ENCODE measurements at places on chromosomes 11 and 22.

DNA sequence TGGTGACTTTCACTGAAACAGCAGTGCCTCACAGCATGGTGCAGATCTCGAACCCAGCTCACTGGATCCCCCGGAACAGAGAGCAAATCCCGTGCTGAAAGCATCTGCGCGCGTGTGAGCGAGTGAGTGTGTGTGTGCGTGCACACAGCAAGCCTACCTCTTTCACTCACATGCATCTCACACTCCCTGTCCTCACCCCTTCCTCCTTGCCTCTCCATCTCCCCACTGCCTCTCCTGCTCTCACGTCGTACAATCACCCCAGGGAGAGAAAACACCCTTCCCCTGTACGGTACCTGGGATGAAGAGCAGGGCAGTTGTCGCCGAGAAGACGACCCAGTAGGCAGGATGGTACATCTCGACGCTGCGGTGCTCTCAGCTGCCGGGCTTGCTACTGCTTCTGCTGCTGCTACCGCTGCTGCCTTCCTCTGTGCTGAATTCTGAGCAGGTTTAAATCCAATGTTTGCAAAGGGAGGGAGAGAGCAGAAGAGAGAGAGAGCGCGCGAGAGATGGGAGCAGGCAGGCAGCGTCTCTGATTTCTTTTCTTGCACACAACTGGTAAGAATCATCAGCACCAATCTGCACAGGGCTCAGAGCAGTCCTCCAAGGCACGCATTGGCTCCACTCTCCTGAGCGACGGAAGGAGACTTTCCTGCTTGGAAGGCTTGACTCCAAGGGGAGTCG, at the start of gene OPCML:
Gene OPCML (minus strand): TSS at position 531 of the 681 bp plus-strand sequence.
- DNase-seq, result no peak

DNA sequence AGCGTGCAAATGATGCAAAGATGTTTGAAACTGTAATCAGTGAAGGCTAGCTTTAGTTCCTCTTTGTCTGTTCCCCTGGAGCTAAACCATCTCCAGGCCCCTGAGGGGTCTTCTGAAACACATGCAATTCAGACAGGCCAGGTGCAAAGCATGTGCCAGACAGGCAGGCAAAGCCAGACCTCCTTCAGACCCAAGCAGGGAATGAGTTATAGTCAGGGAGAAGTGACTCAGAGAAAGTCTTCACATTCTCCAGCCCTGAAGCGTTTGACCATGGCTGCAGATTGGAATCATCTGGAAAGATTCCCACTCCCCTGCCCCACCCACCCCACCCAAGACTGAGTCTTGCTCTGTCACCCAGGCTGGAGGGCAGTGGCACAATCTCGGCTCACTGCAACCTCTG, 187.0 kb upstream of the ISX start:
- no peak for DNase-seq

DNA sequence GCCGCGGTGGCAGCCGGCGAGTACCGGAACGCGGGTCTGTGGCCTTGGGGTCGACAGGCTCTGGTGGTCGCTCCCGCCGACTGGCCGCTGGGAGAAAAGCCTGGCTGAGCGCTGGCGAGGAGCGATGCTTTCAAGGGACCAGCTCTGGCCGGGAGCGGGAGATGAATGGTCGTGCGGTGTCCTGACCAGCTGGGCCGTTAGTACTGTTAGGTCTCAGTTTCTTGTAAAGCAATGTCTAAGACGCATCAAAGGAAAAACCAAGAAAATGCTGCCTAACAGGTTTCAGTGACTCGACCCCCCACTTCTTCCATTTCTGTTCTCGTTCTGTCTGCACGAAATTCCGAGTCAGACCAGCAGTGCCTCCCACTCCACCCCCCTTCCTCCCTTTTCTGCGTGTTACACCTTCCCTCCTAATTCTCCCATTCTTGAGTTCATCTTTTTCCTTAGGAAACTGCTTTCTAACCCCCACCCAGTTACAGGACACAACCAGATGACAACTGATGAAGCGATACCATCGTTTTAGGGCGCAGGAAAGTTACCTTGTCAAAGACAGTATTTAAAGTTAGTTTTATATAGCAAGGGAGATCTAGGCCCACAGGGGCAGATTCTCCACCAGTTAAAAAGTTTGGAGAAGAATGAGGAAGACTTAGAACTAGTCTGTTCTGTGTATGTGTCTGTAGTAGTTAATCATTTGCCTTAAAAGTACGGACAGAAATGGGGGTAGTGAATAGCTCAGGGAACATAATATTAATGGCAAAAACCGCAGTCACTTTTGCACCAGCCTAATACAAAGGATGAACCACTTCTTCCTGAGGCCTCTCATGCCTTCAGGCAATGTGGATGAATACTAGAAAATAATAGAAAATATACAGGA, 1.0 kb downstream of the CUL5 start:
- DNase-seq, result no peak

GRCh38 chr11:112270551-112271180, 10.0 kb upstream of the PLET1 start:
- DNase-seq, result no peak

- DNase-seq, result no peak
Observed at GRCh38 chr22:29954203-29954855, 71.4 kb downstream of the MTMR3 start.

GRCh38 chr11:2534134-2534956, 89.5 kb downstream of the KCNQ1 start:
- no peak for DNase-seq

GRCh38 chr11:45960387-45961095, 38.1 kb downstream of the LARGE2 start:
- no peak for DNase-seq

DNA sequence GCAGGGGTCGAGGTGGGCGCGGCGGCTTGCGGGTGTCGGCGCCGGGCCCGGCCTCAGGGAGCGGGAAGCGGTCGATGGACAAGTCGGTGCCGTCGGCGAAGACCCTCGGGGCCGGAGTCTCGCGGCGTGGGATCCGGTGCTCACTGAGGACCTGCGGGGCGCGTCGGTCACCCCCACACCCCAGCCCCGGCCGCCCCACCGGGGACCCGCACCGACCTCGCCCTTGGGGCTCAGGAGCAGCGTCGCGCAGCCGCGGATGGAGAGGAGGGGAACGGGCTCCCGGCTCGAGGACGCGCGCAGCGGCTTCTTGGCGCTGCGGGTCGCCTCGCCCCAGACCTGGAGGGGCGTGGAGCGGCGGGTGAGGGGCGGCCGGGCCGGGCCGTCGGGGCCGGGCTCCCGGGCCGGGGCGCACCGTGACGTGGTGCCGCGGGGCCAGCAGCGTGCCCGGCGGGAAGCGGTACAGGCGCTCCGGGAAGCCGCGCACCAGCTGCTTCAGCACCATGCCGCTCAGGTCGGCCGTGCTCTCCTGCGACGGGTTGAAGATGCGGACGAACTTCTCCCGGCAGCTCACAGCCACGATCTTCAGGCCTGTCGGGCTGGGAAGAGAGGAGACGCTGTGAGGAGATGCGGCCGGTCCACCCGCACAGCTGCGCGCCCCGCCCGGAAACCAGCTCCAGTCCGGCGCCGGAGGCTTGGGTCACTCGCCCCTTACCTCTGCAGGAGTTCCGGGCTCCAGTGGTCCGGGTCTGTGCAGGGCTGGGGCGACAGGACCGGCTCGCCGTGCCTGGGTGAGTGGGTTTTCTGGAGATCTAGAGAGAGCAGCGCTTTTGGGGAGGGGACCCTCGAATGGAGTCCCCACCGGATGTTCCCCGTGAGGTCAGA, 4.5 kb downstream of the LMNTD2 start:
- DNase-seq, result no peak

DNA sequence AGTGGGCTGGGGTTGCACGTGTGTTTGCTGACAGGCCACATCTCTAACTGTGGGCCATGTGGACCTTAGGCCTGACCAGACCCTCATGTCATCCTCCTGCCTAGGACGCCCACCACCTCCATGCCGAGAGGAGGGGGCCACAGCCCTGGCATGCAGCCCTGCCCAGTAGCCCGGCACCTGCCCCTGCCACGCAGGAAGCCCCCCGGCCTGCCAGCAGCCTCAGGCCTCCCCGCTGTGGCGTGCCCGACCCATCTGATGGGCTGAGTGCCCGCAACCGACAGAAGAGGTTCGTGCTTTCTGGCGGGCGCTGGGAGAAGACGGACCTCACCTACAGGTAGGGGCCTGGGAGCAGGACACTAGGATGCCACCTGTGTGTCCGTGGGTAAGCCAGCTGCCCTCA, 6.4 kb downstream of the MMP11 start:
- DNase-seq, result no peak

DNA sequence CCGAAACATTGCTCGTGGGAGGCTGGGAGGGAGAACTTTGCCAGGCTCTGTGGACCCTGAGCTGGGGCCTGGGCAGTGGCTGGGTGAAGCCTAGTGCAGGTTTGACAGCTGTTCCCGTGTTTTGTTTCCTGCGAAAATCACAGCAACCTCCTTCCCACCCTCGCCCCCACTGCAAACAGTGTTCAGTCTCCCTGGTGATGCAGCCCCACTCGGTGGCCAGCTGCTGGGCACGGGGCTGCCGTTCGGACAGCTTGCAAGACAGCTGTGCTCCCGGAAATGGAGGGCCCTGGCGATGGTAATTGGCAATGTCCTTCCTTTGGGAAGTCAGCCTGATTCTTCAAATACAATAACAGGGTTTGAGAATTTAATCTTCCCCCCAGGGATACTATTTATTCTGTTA, 10.4 kb upstream of the GAL start:
- no peak for DNase-seq

GRCh38 chr22:44639891-44640617, 62.0 kb upstream of the PRR5 start:
- no peak for DNase-seq

DNA sequence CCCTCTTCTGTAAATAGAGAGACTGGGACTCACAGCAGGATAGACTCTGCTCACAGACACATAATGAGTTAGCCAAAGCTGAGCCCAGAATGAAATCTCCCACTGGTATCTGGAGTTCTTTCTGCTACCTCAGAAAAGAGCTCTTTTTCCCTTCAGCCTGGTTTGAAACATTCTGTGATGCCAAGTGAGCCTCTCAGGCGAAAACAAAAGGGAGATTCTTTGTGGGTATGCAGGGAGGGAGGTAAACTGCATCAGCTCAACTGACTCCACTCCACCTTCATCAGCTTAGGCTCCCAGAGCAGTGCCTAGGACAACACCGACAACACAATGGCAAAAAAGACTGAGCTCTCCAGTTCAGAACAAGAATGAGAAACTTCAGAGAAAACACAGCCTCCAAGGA, 55.1 kb upstream of the SCUBE2 start:
- no peak for DNase-seq

- no peak for DNase-seq
Observed at GRCh38 chr22:40690370-40690769, 11.1 kb downstream of the MCHR1 start.

DNA sequence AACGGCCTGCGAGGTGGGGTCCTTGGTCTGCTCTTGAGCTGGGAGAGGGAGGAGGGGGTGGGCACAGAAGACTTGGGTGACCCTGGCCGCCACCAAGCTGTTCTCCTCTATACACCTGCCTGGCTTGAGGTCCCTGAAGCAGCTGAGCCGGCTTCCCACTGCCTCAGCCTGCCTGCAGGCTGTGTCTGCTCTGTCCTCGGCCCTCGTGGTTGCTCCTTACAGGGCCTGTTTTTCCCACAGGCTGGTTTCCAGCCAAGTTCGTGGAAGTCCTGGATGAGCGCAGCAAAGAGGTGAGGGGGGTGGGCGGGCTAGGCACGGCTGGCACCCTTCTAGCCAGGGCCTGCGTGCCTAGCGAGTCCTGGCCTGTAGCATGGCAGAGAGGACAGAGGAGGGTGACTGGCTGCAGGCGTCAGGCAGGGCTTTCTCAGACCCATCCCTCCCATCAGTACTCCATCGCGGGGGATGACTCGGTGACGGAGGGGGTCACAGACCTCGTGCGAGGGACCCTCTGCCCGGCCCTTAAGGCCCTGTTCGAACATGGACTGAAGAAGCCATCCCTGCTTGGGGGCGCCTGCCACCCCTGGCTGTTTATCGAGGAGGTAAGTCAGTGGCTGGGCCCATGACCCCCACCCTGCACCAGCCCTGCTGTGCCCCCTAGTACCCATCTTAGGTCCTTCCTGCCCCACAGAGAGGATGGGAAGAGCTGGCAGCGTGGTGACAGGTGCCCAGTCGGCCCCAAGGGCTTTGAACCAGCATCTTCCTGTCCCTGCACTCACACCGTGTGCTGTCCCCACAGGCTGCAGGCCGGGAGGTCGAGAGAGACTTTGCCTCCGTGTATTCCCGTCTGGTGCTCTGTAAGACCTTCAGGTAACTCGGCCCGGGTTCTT, 37.7 kb downstream of the SGSM3 start:
- no peak for DNase-seq

DNA sequence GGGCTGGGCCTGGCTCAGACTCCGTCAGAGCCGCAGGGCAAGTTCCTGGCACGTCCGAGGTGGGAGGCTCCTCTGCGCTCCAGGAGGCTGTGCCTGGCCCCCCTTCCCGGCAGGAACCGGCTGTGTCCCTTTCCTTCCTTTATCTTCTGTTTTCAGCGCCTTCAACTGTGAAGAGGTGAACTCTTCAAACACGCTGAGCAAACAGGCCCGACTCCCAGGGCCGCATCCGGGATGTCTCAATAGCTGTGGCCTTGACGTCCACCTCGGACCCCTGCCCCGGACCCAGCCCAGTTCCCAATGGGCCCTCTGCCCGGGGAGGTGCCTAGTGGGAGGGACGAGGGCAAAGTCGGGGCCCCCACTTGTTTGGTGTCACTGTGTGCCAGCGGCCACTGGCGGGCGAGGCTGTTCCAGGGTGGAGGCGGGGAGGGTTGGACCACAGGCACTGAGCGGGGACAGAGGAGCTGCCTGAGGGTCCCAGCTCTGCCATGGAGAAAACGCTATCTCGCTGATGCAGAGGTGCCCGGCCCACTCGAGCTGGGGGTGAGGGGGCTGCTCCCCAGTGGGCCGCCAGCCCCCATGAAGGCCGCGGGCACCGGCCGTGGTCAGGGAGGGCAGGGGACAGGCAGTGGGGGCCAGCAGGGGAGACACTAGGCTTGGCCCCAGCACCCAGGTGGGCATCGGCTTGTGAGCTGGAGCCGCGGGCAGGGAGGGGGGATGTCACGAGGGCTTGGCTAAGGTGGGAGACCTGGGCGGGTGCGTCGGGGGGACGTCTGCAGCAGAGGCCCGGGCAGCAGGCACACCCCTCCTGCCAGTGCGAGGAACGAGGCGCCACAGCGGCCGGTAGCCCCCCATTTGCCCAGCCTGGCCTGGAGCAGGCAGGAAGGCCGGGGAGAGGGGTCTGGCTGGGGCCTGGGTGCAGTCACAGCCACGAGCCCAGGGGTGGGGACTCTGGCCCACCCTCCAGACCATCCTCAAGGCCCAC, 2.7 kb upstream of the MUC5B start:
- DNase-seq, result no peak

- no peak for DNase-seq
Observed at GRCh38 chr11:44088377-44088776, 7.1 kb upstream of the EXT2 start.
